OCI-M1 (cell line): ENCODE measurements at places on chromosomes 1 and 21.

- peak; percentile 76 for DNase-seq
Observed at GRCh38 chr1:201713086-201713810, 115.7 kb upstream of the IPO9 start.

GRCh38 chr1:57860931-57861565 is 437.2 kb upstream of the DAB1 start:
- DNase-seq: no peak

GRCh38 chr21:33801424-33802405 is 113.9 kb downstream of the ATP5PO start:
- no peak for DNase-seq

DNA sequence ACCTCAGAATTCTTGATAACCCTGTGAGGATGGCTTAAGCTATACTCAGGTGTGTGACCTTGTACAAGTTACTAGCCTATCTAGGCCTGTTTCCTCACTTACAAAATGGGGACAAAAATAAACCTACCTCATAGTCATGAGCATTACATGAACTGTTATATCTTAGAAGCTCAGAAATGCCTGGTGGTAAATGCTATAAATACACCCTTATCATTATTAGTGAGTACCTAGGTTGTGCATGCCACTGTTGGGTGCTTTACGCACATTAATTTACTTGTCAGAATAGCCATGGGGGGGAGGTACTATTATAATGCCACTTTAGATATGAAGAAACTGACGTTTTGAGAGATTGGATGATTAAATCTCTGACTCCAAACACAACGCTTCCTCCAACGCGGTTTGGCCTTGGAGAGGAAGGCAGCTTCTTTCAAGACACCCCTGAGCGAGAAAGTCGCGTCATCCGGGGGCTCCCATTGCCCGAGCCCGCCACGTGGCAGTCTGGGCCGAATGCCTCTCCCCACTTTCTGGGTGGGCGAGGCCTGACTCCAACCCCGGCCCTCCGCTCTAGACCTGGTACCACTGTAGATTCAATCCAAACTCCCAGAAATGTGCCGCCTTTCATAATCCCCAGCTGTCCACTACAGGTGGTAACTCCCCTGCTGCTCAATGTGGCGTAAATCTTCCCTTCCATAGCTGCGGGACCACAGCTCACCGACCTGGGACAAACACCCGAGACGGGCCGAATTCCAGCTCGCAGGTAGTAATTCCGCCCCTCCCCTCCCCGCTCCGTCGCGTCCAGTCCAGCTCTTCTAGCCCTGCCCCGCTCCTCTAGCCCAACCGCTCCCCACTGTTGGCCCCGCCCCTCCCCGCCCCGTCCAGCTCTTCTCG is 771 bp upstream of the RAD54L start:
- peak; percentile 98 for DNase-seq

DNA sequence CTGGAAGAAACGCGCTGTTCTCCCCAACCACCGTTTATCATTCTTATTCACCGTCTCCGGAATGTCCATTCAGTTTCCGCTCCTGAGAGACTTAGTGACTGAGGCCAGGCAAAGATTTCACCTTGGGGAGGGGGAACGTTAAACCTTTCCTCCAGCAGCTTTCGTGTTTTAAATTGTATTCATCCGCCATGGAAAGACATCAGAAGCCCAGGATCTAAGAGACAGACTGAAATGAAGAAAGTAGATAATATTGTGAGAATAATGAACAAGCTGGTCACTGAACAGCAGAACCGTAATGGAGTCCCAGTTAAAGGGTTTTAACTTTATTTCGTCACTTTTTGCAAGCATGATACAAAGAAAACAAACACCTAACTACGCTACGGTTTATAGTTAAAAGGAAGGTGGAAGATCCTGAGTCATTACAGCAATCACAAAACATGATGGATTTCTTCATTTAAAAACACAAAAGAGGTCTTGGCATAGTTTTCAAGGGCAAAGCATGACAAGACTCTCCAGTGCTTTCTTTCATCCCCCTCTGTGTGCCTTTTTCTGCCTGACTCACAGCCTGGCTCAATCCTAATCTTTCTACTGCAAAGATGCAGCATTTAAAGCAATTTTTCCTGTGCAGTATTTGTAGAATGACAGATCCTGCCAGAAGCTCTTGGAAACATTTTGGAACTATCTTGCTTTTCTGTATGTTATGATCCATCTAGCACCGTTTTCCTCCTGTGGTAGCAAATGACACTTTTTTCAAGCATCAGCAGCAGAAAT is 722 bp upstream of the SLC19A2 start:
- DNase-seq: peak; percentile 58

DNA sequence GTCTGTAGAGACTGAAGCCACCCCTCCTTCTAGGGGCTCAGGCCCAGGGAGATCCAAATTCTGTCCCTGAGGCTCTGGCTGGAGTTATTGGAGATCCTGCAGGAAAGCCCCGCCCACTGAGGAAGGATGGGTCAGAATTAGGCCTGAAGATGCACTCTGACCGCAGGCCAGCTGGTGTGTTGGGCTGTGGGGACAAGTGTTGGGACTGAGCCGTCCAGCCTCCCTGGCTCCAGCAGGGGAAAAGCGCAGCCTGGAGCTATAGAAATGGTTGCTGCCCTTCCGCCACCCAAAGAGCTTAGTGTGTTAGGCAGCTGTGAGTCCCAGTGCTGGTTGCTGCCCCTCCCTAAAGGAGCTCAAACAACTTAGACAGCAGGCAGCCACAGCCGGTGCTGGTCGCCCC is 33.0 kb upstream of the PRRX1 start:
- DNase-seq: no peak

DNA sequence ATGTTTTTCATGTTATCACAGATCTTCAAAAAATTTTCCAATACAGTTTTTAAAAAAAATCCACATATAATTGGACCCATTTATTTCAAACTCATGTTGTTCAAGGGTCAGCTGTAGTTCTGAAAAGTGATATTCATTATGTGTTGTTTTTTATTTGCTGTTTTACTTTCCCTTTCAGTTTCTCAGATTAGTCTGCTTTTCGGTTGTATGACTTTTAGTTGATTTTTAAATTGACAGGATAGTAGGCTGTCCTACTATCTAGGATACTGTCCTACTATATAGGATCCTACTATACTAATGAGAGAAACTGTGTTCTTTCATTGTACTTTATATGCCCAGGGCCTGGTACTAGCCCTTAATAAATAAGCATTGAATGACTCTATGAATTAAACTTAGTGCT is 33.6 kb upstream of the GPR52 start:
- peak; percentile 79 for DNase-seq

DNA sequence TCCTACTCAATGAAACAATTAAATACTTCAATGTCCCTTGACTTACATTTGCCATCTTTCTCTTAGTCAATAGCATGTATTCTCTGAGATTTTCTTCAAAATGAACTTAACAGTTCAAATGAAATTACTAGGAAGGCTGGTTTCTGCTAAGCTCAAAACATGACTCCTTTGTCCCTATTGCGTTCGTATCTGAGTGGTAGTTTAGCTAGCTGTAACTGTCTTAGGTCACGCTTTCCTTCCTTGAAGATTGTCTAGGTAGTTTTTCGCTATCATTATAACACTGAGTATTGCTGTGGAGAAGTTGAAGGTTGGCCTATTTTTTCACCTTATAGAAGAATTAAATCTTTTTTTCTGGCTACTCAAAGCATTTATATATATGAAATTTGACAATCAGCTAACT is 1535.2 kb downstream of the PLA2G4A start:
- DNase-seq: peak; percentile 62

GRCh38 chr1:162475539-162476185 is 22.0 kb upstream of the UHMK1 start:
- DNase-seq: no peak

DNA sequence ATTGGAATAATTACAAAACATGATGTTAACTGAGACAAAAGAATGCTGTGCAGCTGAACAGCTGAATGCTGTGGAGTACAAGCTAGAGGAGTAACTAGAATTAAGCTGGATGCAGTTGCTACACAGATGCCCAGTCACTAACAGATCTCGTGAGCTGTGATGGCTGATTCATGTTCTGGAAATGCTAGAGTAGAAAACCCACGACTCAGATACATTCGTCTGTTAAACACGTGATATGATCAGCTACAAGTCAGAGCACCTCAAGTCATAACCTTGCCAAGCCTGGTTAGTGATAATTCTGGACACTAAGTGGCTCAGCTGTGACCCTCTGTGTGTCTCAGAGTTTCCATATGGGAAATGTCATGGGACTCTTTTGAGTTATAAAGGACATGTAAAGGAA is 89.7 kb upstream of the ESRRG start:
- no peak for DNase-seq

DNA sequence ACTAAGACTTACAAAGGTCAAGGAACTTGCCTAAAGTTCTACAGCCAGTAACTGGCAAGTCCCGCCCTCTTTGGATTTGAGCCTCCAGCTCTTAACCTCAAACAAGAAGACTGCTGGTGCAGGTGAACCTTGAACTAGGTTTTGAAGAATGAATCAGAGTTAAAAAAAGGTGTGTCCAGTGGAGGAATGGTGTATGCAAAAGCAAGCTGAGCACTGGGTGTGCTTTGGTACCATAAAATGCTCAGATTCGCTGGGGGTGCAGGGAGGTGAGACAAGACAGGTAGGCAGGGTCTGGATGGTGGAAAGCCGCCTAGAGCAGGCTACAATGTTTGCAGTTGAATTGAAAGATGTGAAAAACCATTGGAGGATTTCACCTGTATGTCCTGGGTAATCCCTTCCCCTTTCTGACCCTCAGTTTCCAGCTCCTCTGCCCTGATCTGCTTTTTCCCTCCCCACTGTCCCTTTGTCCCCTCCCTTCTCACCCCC is 39.8 kb downstream of the FOXD2 start:
- no peak for DNase-seq

DNA sequence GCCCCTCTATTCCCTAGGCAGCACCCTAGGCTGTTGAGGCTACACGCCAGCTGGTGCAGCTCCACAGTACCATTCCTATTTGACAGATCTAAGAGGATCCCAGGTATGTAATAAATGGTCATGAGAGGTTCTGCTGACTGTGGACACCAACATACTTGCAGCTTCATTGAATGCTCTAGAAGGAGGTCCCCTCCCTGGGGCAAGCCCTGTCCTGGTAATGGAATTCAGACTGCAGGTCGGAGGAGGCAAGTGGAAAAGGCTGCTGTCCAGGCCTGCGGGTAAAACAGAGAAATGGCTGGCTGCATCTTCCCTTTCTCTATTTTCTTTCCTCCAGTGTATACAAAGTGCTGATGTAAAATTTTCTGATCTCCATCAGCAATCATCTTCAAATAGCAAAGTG is 66.1 kb upstream of the ZNF648 start:
- DNase-seq: no peak

DNA sequence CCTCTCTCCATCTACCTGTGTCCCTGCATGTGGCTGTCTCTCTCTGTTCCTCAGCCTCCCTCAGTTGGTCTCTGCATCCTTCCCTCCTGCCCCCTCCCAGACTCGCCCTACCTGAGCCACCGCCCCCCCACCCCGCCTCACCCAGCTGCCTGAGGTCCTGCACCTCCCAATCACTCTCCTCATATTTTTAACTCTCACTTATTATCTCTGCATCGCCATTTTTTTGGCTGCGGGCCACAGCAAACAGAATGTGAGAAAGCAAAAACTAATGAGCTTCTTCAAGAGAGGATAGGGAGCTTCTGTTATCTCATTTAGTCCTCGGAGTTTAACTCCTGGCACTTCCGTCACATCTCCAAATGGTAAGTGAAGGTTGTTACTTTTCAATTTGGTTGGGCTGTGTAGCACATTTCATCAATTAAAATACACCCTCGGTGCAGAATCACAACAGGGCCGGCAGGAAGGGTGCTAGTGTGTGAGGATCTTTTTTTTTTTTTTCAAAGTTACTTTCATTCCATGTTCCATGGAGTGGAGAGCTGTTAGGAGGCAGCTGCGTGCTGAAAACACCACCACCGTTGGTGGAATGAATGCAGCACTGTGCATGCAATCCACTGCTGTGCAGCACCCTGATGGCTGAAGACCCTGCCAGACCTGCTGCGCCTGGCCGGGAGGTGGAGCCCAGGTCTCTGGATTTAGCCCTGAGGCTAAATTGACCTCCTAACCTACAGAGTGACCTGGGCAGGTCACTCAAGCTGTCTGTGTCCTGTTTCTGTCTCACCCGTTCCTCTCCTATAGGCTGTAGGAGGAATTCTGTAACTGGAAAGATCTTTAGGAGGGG is 157.2 kb upstream of the NFIA start:
- DNase-seq: peak; percentile 48

DNA sequence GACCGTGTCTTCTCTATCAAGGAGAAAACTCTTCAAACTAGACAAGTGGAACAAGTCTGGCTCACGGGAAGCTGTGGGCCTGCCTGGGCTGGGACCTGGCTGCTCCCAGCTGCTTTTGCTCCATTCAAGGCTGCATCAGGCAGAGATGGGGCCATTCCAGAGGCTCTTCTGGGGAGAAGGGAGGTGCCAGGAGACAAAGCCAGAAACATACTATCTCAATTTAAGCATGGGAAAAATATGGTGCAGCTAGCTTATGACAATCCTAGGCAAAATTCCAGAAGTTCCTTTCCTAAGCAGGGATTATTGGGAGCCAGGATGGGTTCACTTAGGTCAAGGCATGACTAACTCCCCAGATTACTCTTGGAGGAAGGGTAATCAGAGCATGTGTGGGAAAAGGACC is 90.8 kb upstream of the SLC2A1 start:
- no peak for DNase-seq

GRCh38 chr1:211625040-211625439 is 46.1 kb upstream of the SLC30A1 start:
- peak; percentile 77 for DNase-seq

GRCh38 chr1:214698559-214698958 is 95.6 kb downstream of the CENPF start:
- DNase-seq: no peak

DNA sequence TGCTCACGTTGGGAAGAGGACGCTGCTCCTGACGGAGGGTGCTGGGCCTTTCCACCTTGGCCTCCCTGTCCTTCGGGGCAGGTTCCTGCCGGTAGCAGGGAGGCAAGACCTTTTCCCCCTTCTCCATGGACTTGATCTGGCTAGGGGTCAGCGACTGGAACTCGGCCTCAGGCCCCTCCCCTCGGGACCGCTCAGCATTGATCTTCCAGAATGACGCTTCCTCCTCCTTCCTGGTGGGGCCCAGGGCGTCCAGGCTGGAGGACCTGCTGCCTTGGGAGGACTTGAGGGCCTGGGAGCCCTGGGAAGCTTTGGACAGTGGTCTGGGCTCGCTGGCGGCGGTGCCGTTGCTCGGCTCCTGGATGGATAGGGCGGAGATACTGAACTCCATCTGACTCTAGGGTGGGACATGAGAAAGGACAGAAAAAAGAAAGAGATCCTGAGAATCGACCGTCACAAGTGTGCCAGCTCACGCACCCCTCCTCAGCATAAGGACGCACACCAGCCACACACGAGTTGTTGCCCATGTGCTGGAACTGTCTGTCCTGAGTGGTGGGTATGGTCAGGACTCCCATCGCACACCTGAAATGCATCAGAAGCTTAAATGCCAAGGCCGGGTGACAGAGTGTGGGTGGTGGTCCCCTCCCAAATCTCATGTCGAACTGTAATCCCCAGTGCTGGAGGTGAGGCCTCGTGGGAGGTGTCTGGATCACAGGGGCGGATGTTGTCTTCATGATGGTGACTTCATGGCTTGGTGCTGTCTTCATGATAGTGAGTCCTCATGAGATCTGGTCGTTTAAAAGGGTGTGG is 24.6 kb downstream of the C1orf198 start:
- no peak for DNase-seq
